ENCODE measurements at places on chromosomes 1 and 21. TPM values are rescaled to one million over a fixed set of nuclear protein-coding genes. Genes with fewer than 3 reads are reported as not detected.
A peak's percentile ranks its signal among the peaks of the same experiment; 100 is the strongest.

GRCh38 chr1:209884665-209885117, 53.3 kb upstream of the SYT14 start:
- H3K4me3 ChIP-seq, result no peak overlapping the region
- peaks cover 1% of the 10 kb centered on the region for H3K27me3 ChIP-seq
- H3K36me3 ChIP-seq, result no peaks in the 10 kb centered on the region
- peaks cover 18% of the 10 kb centered on the region for H3K4me1 ChIP-seq
- H3K27ac ChIP-seq, result no peak overlapping the region

DNA sequence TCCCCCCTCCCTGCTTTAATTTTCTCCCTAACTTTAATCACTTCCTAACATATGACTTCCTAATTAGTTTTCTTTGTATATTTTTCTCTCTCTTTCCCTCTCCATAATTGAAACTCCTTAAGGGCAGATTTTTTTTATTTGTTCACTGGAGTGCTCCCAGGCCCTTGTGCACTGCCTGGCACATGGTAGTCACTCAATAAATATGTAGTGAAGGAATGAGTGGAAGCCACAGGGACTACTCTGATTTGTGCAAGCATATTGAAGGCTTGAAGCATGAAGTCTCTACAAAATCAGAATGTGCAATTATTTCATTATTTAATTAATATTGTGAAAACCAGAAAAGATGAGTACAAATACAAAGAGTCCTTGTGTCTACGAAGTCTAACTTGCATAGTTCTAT, 41.5 kb downstream of the SNX7 start:
- DNase-seq, result no peak
- no peaks in the 10 kb centered on the region for H3K36me3 ChIP-seq
- H3K4me3 ChIP-seq, result no peak overlapping the region

GRCh38 chr1:208137193-208137592, 107.0 kb downstream of the PLXNA2 start:
- no peak overlapping the region for H3K4me3 ChIP-seq
- no peak for DNase-seq
- H3K4me1 ChIP-seq, result peaks cover 4% of the 10 kb centered on the region
- H3K27ac ChIP-seq, result no peak overlapping the region

GRCh38 chr1:169588785-169589485, 2.7 kb upstream of the F5 start:
- H3K27ac ChIP-seq, result no peak overlapping the region
- H3K4me1 ChIP-seq, result peaks cover 4% of the 10 kb centered on the region
- H3K4me3 ChIP-seq, result no peak overlapping the region
- DNase-seq, result no peak

GRCh38 chr1:226553924-226554282, 5.3 kb downstream of the STUM start:
- H3K36me3 ChIP-seq, result no peaks in the 10 kb centered on the region
- H3K4me3 ChIP-seq, result no peak overlapping the region
- no peak overlapping the region for H3K27ac ChIP-seq
- H3K4me1 ChIP-seq, result no peaks in the 10 kb centered on the region
- no peak for DNase-seq

DNA sequence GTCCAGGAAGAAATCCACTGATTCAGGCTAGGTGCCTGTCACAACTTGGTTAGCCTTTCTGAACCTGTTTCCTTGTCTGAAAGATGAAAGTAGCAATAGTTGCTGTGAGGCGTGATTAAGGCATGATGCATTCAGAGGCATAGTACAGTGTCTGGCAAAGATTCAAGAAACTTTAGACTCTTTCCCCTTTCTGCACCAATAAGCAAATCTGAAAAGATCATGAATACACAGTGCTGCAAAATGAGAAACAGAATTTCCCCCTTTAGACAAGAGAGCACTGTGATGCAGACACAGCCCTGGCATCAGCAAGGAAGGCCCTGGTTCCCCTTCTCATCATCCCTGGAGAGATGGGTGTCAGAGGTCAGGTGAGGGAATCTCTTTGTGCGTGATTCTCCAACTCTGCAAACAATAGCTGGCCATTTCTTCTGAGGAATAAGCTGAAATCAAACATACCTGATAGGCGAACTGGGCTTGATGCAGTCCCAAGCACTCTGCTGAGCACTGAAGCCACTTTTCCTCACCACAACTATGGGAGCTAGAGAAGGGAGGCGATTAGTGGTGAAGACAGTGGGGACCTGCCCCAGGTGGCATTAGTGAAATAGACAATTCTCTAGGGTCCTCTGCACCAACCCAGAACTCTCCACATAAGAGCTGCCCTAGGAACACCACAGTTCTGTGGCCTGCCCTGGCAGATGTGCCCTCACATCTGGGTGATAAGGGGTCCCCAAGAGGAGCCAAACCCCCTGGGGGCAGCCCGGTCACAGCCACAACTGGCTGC, 41.7 kb downstream of the ITPKB start:
- peaks cover 52% of the 10 kb centered on the region for H3K36me3 ChIP-seq
- no peak overlapping the region for H3K27ac ChIP-seq
- no peak for DNase-seq
- H3K4me3 ChIP-seq, result no peak overlapping the region
- peaks cover 39% of the 10 kb centered on the region for H3K4me1 ChIP-seq

DNA sequence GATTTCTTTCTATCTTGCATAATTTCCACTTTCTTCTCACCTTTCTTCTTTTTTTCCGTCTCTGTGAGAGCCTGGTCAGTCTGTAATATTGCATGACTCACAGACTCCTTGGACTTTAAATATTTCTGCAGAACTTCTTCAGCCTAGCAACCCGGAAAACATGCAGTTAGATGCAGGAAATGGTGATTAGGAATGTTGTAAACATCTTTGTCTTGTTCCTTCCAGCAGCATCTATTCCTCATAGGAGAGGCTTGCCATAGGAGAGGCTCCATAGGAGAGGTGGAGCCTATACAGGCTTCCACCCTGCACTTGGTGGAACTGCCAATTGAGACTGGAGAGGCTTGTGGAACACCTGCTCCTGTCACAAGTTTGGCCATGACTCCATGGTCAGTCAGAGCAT, 10.0 kb downstream of the GBP5 start:
- H3K27me3 ChIP-seq, result no peaks in the 10 kb centered on the region
- peak overlapping the region; percentile 91 for H3K27ac ChIP-seq
- no peak for DNase-seq
- H3K4me3 ChIP-seq, result no peak overlapping the region
- H3K4me1 ChIP-seq, result peaks cover 19% of the 10 kb centered on the region

GRCh38 chr1:30749691-30750583, 7.6 kb downstream of the LAPTM5 start:
- DNase-seq, result no peak
- H3K4me3 ChIP-seq, result no peak overlapping the region
- H3K4me1 ChIP-seq, result peaks cover 34% of the 10 kb centered on the region
- peaks cover 4% of the 10 kb centered on the region for H3K27me3 ChIP-seq

- no peaks in the 10 kb centered on the region for H3K36me3 ChIP-seq
- peaks cover 14% of the 10 kb centered on the region for H3K4me1 ChIP-seq
- peaks cover 1% of the 10 kb centered on the region for H3K27me3 ChIP-seq
- H3K4me3 ChIP-seq, result no peak overlapping the region
- H3K27ac ChIP-seq, result no peak overlapping the region
- no peak for DNase-seq
These were observed 66.5 kb downstream of the EIF4G3 start for GRCh38 chr1:21110163-21110562.

DNA sequence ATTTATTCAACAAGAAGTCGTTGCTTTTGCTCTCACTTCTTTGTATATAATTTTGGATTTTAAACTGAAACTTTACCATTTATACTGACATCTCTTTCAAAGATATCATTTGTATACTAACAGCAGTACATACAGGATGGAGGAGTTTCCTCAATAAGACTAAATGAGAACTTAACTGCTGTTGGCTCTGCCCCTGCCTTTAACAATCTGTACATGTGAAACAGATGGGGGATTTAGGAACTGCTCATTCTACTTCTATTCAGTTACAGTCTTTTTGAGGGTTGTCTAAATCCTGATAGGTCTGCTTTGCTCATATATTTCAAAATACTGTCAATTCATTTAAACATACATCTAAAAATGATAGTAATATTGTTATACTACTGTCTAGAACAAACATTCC, 663.2 kb downstream of the ADGRL2 start:
- no peak overlapping the region for H3K27ac ChIP-seq
- no peaks in the 10 kb centered on the region for H3K4me1 ChIP-seq
- no peaks in the 10 kb centered on the region for H3K27me3 ChIP-seq
- no peaks in the 10 kb centered on the region for H3K36me3 ChIP-seq
- no peak for DNase-seq
- H3K4me3 ChIP-seq, result no peak overlapping the region

- DNase-seq, result no peak
- no peaks in the 10 kb centered on the region for H3K27me3 ChIP-seq
- no peaks in the 10 kb centered on the region for H3K36me3 ChIP-seq
- H3K27ac ChIP-seq, result no peak overlapping the region
These were observed 15.0 kb downstream of the FMO5 start for GRCh38 chr1:147209825-147210821.

TRIM63 gene
- total RNA-seq, result not detected

LCE3D gene
- total RNA-seq, result not detected

RAB3B gene
- total RNA-seq, result 15.1 TPM

MEX3A gene
- total RNA-seq, result 63.9 TPM

SH3BGR gene
- total RNA-seq, result 3.4 TPM

HSF2BP gene
- 2.3 TPM for total RNA-seq
